ENCODE measurements at places on chromosomes 2 and 18.

- DNase-seq = no peak
Measured at GRCh38 chr2:54422072-54422581, 34.0 kb upstream of the SPTBN1 start.

DNA sequence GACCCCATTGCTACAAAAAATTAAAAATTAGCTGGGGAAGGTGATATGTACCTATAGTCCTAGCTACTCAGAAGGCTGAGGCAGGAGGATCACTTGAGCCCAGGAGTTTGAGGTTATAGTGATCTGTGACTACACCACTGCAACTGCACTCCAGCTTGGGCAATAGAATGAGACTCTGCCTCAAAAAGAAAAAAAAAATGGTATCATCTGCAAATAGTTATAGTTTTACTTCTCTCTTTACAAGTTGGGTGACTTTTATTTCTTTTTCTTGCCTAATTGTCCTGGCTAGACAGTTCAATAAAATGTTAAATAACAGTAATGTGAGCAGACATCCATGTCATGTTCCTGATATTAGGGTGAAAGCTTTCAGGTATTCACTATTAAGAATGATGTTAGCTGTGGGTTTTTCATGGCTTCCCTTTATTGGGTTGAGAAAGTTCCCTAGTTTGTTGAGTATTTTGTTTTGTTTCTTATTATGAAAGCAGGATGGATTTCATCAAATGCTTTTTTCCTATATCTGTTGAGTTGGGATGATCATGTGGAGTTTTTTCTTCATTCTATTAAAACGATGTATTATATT, 24.9 kb upstream of the ACOXL start:
- no peak for DNase-seq

DNA sequence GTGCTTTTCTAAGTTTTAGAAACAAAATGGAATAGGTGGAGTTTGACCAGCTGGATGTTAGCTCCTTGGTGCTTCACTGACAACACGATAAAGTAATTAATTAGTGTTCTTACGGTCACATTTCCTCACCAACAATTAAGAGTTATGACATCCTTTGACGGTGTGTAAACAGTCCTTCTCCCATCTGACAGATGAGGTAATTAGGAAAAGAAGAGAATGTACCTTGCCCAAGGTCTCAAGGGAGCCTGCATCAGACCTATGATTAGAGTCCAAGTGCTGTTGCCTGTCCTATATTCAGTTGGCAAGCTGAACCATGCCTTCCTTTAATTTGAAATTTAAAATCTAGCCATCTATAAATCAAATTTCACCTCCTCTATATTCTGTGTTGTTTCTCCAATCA, 48.3 kb upstream of the STK17B start:
- no peak for DNase-seq

DNA sequence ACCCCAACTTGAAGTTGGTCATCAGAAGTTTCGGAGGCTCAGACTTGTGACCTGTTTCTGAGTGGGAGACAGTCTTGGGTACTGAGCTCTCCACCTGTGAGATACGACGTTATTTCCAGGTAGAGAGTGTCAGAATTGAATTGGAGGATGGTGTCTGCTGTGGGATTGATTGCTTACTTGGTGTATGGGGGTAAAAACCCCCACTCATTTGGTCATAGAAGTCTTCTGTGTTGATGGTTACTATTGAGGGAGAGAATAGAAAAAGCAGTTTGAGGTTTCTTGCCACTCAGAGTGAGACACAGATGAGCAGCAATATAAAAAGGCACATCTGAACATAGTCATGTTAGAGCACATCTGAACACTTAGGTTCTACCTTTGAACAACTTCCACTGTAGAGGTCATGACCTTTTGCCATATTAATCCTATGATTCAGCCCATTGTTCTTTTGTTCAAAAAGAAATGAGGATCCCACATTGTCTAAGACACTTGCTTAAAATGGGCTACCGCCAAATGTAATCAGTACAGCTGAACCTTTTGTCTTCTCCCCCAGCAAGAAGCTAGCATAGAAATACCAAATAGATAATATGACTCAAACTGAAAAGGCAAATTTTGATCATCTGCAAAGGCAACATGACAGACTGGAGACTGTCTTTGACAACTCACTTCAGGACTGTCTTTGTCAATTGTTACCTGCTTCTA, 73.3 kb downstream of the NAB1 start:
- no peak for DNase-seq

DNA sequence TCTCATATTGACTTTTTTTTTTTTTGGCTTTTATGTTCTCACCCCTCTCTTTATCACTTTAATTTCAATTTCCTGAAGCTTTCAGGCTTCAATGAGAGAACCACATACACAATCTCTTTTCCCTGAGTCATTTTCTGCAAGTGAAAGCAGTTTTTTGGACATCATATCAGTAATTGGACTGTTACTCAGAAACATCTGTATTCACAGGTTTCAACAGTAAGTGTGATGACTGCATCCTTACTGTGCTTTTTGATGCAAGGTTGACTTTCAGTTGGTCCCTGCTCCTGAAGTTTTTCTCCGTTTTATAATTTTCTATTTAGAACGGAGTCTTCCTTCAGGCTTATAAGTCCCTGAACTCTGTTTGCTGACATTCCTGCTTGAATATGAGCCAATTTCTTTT, 70.5 kb upstream of the CCBE1 start:
- no peak for DNase-seq

DNA sequence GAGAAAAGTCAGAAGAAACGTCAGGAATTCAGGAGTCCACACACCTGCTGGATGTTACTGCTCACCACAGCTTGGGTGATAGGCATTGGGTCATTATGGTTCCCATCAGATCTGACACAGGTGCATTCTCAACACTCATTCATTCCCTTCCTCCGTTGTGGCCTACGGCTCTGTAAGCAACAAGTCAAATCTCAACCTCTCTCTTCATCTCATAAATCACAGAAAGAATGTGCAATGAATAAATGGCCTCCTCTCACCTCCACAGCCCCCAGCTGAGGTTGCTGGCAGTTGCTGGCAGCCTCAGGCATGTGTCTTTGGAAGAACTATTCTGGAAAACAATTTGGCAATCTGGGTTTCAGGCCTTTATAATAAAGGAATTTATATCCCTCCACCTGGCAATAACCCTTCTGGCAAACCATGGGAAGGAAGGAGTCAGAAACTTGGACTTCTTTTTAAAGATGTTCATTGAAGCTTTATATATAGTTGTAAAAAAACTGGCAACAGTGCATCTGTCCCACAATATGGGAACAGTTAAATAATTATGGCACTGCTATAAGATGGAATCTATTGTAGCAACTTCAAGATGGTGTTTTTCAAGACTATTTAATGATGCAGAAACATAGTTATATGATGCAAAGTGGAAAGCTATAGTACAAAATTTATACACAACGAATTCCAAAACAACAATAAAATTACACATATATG, 175.4 kb downstream of the ANAPC1 start:
- no peak for DNase-seq

GRCh38 chr18:21321711-21322110, 79.7 kb downstream of the GREB1L start:
- no peak for DNase-seq

DNA sequence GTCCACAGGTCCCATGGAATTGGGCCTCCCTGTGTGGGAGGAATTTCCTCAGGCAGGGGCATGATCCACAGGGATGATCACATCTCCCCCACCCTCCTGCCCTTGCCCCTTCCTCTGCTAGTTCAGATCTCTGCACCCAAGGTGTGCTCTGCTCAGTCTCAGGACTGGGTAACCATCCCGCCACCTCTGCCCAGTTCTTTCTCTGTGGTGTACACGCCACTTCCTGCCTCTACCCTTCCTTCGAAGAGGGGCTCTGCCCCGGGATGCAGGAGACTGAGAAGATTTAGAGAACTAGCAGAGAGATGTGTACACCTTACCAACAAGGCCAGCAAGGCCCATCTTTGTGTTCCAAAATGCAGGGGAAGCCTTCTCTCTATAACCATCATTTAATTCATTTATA, 160.4 kb downstream of the CELF4 start:
- no peak for DNase-seq

GRCh38 chr2:97749581-97749980, 36.2 kb downstream of the ZAP70 start:
- no peak for DNase-seq

DNA sequence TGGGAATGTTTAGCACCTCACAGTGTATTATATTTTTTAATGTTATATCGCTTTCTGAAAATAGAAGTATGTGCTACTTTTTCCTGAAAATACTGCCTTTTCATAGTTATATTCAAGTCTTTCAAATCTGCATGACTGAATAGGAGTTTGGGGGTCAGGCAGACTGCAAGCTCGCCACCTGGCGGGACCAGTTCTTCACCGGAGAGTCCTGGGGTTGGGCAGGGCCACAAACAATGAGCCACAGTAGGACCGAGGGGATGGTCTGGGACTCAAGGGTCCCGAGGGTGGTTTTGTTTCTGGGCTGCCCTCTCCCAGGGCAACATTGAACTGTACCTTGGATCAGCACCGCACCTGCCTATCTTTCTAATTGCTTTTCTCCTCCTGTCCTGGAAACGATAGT, 70.6 kb downstream of the VWA3B start:
- DNase-seq = no peak

DNA sequence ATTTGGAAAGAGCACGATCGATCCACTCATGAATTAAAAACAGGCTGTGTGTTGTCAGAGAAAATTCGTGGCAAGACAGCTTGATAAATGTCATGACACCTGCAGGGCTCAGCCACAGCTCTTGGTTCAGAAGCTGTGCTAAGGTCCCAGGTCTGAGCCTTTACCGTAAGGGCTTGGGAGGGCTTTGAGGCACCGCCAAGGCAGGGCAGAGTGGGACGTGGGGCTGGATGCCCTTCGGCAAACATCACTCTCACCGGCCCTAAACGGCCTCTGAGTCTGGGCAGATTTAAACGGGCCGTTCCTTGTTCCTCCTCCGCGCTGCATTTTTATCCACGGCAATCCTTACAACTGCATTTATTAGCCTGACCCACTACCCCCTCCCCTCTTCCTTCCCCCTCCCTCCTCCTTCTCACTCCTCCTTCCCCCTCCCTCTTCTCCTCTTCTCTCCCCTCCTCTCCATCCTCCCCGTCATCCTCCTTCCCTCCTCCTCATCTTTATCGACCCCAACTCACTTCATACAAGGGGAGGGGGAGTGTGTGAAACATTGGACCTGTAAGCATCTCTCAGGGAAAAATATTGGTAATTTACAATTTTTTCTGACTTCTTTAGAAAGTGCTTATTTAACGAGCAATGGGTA, 33.9 kb downstream of the MBP start:
- DNase-seq = no peak

- no peak for DNase-seq
Measured at GRCh38 chr2:16784652-16785051, 119.0 kb upstream of the CYRIA start.

DNA sequence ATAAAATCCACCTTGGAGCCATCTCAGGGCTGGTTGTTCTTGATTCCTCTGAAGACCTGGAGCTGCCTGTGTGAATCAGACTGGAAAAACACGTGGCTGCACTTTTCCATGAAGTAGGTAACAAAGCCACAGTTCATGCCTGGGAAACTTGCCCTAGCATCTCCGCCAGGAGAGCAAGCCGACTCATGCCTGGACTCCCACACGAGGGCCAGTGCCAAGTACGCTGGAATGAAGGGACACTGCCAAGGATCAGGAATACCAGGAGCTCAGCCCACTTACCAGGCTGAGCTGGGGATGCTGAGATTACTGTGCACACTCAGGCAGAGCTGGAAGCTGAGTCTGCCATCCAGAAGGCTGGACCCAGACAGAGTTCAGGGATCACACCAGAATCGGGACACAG, 10.9 kb upstream of the FHL2 start:
- DNase-seq = no peak

DNA sequence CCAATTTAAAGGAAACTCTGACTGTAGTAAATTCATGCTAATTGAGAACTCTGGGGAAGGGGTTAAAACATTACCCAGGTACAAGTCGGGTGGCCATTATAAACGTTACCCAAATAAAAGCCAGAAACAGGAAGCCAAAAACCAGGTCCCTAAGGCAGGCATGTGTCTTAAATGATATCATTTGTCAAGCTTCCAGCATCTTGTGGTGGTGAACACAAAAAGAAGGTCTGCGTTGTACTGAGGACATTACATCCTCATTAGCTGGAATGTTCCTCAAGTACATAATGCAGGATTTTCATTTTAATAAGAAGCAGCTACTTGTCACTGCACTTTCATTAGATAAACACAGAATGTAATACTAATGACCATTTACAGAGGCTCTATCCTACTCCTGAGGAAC, 10.9 kb downstream of the PTGR3 start:
- DNase-seq = no peak

GRCh38 chr2:171921970-171922229, 361 bp upstream of the HAT1 start:
- no peak for DNase-seq

DNA sequence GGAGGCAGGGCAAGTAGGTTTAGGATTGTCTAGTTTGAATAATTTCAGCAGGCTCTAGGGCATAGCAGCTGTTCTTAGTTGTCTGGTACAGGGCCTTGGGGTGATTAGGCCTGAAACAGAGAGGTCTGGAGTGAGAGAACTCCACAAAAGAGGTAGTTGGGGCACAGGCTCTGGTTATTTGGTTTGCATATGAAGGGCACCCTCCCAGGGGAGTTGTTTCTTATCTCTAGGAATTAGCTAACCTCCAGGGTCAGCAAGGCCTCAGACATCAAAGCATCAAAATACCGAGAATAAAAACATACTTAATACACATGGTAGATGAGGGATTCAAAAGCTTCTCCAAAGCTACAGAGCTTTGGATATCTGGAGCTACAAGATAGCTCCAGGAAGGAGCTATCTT, 38.3 kb upstream of the SLC14A2 start:
- no peak for DNase-seq

DNA sequence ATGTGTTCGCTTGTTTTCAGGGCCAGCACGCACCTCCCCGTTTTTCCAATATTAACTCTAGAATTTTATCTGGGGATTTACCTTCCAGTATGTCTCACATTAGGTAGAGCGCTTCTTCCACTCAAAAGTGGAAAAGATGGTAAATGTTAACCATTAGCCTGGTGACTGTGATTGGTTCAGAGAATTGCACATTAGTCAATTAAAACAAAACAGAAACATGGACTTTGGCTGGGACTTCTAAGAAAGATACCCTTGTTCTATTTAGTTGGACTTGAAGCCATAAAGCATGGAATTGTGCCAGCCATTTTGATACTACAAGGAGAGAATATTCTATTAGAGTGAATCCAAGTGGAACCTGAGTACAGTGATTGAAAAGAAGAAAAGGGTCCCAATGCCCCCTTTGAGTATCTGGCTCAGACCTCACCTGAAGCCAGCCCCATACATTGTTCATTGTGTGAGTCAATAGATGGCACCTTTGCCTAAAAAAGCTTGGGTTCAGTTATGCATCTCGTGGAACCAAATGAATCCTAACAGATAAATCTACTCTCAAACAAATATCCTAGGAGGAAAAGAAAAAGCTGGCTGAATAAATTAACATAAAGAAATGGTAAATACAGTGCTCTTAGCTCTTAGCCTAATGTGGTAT, 354.3 kb downstream of the IRS1 start:
- DNase-seq = no peak

GRCh38 chr2:154908327-154908726, 209.8 kb downstream of the KCNJ3 start:
- no peak for DNase-seq
